ENCODE measurements at places on chromosomes 12 and 14. TPM values are rescaled to one million over a fixed set of nuclear protein-coding genes. Genes with fewer than 3 reads are reported as not detected.

The CD163L1 gene
- total RNA-seq, result 1.3 TPM

The GALNT16 gene
- total RNA-seq, result 0.11 TPM

The RIPK3 gene
- total RNA-seq, result 3.9 TPM

The AVPR1A gene
- total RNA-seq, result not detected

The GLIPR1L1 gene
- not detected for total RNA-seq

The NDRG2 gene
- total RNA-seq, result 0.11 TPM

The JPH4 gene
- not detected for total RNA-seq

The RASSF9 gene
- total RNA-seq, result 0.92 TPM

The RERG gene
- total RNA-seq, result not detected

The HPD gene
- not detected for total RNA-seq

The CLEC9A gene
- not detected for total RNA-seq

The SALL2 gene
- total RNA-seq, result 0.79 TPM

The DMAC2L gene
- total RNA-seq, result 5.8 TPM

The KRT77 gene
- total RNA-seq, result not detected

The TUBA1A gene
- total RNA-seq, result 1,067 TPM

The GPR137C gene
- 1.6 TPM for total RNA-seq

The TAS2R8 gene
- not detected for total RNA-seq

The SERPINA10 gene
- total RNA-seq, result not detected

The HRK gene
- not detected for total RNA-seq

The PLEKHG7 gene
- 0.07 TPM for total RNA-seq

The CDC42BPB gene
- 113 TPM for total RNA-seq

The P2RX4 gene
- 80.9 TPM for total RNA-seq

The TESPA1 gene
- not detected for total RNA-seq

The GOLGA5 gene
- 33.7 TPM for total RNA-seq

The LMBR1L gene
- total RNA-seq, result 69.8 TPM

The KRT73 gene
- total RNA-seq, result not detected

The IQSEC3 gene
- not detected for total RNA-seq

The PROX2 gene
- not detected for total RNA-seq

The FGF6 gene
- total RNA-seq, result not detected

The ADSS1 gene
- total RNA-seq, result 1.2 TPM

The ACIN1 gene
- 98.6 TPM for total RNA-seq

The ALX1 gene
- total RNA-seq, result not detected

The KRT75 gene
- total RNA-seq, result not detected

The HOXC12 gene
- total RNA-seq, result not detected

The C12orf54 gene
- total RNA-seq, result not detected

The KRT85 gene
- total RNA-seq, result under 0.01 TPM

The RHOJ gene
- 65.8 TPM for total RNA-seq

The AQP6 gene
- total RNA-seq, result not detected

The TBC1D30 gene
- 19.9 TPM for total RNA-seq

The ACSS3 gene
- not detected for total RNA-seq

The SLC39A2 gene
- not detected for total RNA-seq

The PIWIL1 gene
- not detected for total RNA-seq

The ART4 gene
- total RNA-seq, result 74.4 TPM

The WIF1 gene
- not detected for total RNA-seq

The NEUROD4 gene
- not detected for total RNA-seq

The GZMH gene
- not detected for total RNA-seq

The OLR1 gene
- total RNA-seq, result not detected

The RDH16 gene
- total RNA-seq, result 0.11 TPM

The ZNF605 gene
- total RNA-seq, result 4.7 TPM

The PPP1R12A gene
- 94.0 TPM for total RNA-seq

The RABGGTA gene
- total RNA-seq, result 21.6 TPM

The SCAF11 gene
- 50.6 TPM for total RNA-seq

The DAO gene
- total RNA-seq, result not detected
